ENCODE measurements at places on chromosomes 2 and 18. TPM values are rescaled to one million over a fixed set of nuclear protein-coding genes. Genes with fewer than 3 reads are reported as not detected.

DNA sequence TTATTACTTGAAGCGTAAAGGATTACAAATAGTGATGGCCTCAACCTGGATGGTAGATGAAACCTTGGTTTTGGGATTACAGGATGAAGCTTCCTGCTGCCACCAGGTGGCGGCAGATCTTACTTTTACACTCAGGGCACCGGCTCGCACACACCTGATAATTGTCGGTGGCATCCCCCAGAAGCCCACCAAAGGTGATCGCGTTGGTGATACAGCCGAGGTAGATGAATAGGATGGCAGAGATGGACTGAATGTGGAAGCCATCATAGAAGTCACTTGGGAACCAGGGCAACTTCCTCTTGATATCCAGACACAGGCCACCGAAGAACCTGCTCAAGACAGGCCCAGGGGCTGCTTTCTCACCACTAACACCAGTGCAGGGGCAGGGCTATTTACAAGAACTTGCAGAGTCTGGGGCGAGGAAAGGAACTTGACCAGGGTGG is 51.8 kb downstream of the MTHFD2 start:
- H3K4me1 ChIP-seq = peaks cover 2% of the 10 kb centered on the region
- no peak overlapping the region for H3K27ac ChIP-seq
- DNase-seq = peak; percentile 41
- H3K36me3 ChIP-seq = peaks cover 11% of the 10 kb centered on the region

FAM110C gene
- total RNA-seq = 0.91 TPM

- H3K36me3 ChIP-seq = peaks cover 13% of the 10 kb centered on the region
- no peak overlapping the region for H3K4me3 ChIP-seq
- no peak for DNase-seq
- no peaks in the 10 kb centered on the region for H3K27me3 ChIP-seq
These were observed 48.5 kb downstream of the NAT8 start for GRCh38 chr2:73593680-73594079.

KIF5C gene
- total RNA-seq = 9.4 TPM

- peak overlapping the region; percentile 26 for H3K27ac ChIP-seq
- peaks cover 30% of the 10 kb centered on the region for H3K4me1 ChIP-seq
- H3K4me3 ChIP-seq = no peak overlapping the region
- no peaks in the 10 kb centered on the region for H3K27me3 ChIP-seq
These were observed 1.3 kb upstream of the TANK start for GRCh38 chr2:161158882-161159281.

- no peak overlapping the region for H3K4me3 ChIP-seq
- DNase-seq = no peak
- H3K4me1 ChIP-seq = no peaks in the 10 kb centered on the region
- peaks cover 3% of the 10 kb centered on the region for H3K27me3 ChIP-seq
- no peaks in the 10 kb centered on the region for H3K36me3 ChIP-seq
- H3K27ac ChIP-seq = no peak overlapping the region
These were observed 95.6 kb upstream of the ASAP2 start for GRCh38 chr2:9110893-9111569.

DNA sequence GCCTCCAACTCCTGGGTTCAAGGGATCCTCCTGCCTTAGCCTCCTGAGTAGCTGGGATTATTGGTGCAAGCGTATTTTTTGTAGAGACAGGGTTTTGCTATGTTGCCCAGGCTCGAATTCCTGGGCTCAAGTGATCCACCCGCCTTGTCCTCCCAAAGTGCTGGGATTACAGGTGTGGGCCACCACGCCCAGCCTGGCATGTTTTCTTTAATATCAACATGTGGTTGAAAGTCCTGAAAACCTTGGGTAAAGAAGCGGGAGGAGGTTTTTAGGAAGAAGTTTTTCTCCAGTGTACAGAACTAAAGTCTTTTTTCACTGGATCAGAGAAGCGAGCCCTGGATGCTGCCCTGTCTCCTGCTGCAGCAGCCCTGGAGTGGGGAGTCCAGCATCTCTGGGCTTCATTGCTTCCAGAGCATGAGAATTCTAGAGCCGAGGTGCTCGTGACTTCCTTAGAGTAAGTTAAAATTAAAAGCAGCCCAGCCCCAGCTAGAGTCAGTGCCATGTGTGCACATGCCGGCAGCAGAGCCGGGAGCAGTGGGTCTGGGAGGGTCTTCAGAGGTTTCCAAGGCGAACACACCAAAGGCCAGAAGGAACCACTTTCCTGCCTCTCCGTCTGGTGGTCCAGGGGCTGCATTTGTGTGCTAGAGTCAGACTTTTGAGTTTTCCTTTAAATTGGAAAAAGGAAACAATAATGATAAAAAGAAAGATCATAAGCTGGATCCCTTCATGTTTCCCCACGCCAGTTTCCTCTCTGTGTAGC is 31.2 kb downstream of the ITGB1BP1 start:
- no peak overlapping the region for H3K4me3 ChIP-seq
- no peak overlapping the region for H3K27ac ChIP-seq
- H3K4me1 ChIP-seq = no peaks in the 10 kb centered on the region
- H3K27me3 ChIP-seq = no peaks in the 10 kb centered on the region
- no peak for DNase-seq

CYB5A gene
- total RNA-seq = 43.1 TPM

- H3K36me3 ChIP-seq = peaks cover 10% of the 10 kb centered on the region
- H3K4me1 ChIP-seq = no peaks in the 10 kb centered on the region
- no peak for DNase-seq
These were observed 102.2 kb upstream of the FZD5 start for GRCh38 chr2:207871911-207872310.

GRCh38 chr18:35526495-35527059 is 28.8 kb upstream of the INO80C start:
- no peak overlapping the region for H3K4me3 ChIP-seq
- peaks cover 5% of the 10 kb centered on the region for H3K4me1 ChIP-seq
- H3K27ac ChIP-seq = no peak overlapping the region
- DNase-seq = no peak

Data from naive thymus-derived CD8-positive, alpha-beta T cell (primary cell).